ENCODE measurements at places on chromosomes 5 and 9.
A peak's percentile ranks its signal among the peaks of the same experiment; 100 is the strongest.

- no peak for DNase-seq
Observed at GRCh38 chr5:158223054-158223600, 364.2 kb upstream of the CLINT1 start.

DNA sequence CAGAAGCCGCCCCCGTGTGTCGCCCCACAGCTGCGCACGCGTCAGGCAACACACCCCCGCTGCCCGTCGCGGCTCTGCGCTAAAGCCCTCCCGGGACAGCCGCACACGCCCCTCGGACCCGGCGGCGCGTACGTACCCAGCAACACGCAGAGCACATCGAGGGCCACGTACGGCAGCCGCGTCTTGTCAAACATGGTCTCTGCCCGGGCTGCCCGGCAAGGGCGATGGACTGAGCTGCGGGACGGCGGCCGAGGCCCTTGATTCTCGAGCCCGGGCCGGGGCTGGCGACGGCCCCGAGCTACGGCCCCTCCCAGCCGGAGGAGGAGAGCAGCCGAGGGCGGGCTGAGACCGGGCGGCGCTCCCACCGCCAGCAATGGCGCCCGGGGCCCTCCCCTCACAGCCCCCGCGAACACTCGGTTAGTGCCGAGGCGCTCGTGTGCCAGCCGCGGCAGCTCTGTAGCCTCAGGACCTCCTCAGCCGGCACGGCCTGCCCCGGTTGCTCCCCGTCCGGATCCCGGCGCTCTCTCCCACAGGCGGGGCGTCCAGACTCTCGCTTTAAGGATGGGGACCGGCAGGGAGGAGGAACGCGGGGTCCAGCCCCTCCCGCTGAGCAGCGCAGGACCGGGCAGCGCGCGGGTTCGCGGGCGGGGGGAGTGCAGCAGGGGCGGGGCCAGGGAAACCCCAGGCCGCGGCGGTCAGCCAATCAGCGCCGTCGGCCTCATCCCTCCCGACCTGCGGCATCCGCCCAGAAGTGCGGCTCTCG, at the start of gene PLPP1:
TSS of gene PLPP1 (minus strand) at position 529 of the 763 bp plus-strand sequence. CDS start at position 194, 335 bp downstream.
- peak; percentile 86 for DNase-seq

DNA sequence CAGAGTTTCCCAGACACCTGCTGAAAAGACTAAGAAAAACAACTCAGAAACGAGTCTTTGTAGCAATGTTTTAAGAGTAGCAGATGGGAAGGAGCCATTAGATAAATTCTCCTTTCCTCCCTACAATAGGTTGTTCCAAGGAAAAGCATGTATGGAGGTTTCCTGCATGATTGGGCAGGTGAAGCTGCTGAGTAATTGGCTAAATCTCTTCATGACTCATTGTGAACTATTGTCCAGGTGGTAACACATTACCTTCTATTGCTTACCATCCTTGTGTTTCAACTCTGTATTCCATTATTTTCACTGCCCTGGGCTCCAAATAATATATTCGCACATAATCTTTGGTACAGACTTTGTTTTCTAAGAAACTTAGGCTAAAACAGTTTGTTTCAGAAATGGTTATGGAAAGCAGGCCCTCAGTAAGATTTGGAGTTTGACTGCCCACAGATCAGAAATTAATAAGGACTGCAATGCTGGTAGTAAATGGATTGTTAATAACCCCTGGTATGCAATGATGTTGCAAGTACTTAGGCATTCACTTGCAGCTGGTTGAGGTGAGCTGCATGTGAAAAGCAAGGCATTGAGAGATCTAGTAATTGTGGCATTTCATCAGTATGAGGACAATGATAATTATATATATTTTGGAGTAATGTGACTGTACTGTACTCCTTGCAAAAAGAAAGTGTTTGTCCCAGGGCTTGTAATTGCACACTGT, 281.4 kb upstream of the VLDLR start:
- DNase-seq: no peak

DNA sequence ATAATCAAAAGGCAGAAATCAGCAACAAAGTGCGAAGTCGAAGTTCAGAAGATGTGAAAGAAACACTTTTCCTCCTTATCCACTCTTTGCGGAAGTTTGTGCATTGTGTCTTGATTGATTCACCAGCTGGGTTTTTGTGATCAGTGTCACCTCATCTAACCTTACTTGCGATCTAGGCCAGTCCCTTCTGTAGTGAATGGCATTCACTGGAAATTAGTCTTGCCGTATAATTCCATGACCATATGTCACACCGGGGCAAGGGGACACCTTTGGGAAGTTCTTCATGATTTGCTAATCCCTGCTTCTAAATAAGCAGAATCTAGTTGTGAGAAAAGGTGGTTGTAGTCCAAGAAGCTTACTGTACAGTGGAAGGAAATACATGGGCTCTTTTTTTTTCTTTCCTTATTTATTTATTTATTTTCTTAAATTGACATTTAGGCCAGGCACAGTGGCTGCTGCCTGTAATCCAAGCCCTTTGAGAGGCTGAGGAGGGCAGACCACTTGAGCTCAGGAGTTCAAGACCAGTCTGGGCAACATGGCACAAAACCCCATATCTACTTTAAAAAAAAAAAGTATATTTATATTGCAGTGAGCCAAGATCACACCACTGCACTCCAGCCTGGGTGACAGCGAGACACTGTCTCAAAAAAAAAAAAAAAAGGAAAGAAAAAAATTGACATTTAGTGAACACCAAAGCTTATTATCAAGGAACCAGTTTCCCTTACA, 7.8 kb downstream of the RAI14 start:
- no peak for DNase-seq

- DNase-seq: no peak
Observed at GRCh38 chr5:58810086-58810485, 227.2 kb downstream of the RAB3C start.

- no peak for DNase-seq
Observed at GRCh38 chr9:78574354-78575045, 277.6 kb downstream of the PSAT1 start.

GRCh38 chr5:531749-532315, 7.6 kb upstream of the SLC9A3 start:
- no peak for DNase-seq

DNA sequence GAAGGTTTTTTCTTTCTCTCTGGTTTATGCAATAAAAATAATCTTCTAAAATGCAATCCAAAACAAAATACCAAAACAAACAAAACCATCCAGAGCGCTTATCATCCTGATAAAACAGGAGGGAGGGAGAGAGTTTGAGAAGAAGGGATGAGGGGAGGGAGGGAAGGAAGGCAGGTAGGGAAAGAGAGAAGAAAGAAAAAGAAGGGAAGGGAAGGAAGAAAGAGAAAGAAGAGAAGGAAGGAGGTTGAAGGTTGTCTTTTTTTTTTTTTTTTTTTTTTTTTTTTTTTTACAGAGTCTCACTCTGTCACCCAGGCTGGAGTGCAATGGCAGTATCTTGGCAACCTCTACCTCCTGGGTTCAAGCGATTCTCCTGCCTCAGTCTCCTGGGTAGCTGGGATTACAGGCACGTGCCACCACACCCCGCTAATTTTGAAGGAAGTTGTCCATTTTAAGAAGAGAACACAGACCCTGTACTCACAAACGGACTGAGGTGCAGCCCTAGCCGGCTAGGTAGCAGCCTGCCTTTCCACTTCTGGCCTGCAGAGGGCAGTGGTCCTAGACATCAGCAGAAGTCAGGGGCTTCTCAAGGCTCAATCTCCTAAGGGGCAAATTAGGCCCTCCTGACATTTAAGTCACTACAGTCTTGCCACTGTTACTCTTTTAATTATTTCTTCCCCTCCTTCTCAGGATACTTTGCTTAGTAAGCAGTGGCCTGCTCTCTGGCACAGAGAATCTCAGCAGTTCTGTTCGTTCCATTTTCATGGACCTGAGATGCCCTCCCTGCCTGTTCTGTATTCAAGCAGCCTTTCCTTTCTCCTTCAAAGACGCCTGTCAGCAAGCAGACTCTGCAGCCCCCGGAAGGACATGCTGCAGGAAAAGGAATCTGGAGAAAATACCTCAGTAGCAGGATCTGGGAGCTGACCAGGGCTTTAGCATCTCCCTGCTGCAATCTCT, 76.4 kb downstream of the EPB41L4B start:
- peak; percentile 66 for DNase-seq

DNA sequence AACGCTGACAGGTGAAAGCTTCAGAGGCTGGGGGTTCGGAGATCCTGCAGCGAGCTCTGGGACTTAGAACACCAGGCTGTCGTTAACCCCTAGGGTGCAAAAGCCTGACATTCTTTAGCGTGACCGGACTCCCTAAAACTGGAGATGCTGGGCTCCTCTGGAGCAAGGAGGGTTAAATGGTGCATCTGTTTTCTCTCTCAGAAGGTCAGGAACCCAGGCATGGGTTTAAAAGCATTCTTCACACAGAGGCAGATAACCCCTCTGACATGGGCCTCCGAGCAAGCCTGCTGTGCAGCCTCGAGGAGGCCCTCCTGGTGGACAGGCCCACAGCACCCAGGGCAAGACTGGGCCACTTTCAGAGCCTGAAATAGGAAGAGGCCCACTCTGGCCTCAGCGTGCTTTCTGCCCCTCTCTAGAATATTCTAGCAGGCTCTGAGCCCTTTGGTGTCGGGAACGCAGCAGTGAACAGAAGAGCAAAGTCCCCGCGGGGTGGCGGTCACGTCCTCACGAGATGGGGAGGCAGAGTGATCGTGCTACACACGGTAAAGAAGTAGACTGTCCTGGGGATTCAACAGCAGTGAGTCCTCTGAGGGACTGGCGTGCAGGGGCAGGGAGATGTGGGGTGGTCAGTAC, 124.8 kb downstream of the COL23A1 start:
- DNase-seq: no peak

GRCh38 chr5:76379316-76379715, 23.8 kb upstream of the IQGAP2 start:
- DNase-seq: no peak

DNA sequence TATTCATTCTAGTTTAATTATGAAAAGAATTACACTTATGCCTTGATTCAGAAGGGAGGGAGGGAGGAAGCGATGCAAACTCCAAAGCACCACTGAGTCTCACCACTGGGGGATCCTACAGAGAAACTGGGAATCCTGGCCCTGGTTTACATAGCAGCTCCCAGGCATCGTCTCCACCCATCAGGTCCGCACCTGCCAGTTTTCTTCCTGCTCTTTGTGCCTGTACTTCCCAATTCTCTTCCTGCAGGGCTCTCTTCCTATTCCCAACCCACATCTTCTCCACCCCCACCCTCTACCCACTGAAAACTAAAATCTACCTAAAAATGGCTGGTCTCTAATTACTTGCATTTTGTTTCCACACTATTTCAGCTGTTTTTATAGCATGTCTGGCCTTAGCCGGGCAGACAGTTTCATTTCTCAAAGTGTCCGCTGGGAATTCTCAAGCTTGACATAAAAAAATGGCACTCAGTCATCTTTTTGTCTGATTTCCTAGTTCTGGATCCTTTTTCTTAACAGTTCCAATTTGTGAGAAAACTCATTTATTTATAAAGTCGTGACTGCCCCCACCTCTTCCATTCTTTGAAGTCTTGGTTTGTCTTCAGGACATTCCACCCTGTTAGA, 1.6 kb upstream of the TNIP1 start:
- no peak for DNase-seq

- no peak for DNase-seq
Observed at GRCh38 chr5:88799938-88800535, 82.9 kb downstream of the MEF2C start.

DNA sequence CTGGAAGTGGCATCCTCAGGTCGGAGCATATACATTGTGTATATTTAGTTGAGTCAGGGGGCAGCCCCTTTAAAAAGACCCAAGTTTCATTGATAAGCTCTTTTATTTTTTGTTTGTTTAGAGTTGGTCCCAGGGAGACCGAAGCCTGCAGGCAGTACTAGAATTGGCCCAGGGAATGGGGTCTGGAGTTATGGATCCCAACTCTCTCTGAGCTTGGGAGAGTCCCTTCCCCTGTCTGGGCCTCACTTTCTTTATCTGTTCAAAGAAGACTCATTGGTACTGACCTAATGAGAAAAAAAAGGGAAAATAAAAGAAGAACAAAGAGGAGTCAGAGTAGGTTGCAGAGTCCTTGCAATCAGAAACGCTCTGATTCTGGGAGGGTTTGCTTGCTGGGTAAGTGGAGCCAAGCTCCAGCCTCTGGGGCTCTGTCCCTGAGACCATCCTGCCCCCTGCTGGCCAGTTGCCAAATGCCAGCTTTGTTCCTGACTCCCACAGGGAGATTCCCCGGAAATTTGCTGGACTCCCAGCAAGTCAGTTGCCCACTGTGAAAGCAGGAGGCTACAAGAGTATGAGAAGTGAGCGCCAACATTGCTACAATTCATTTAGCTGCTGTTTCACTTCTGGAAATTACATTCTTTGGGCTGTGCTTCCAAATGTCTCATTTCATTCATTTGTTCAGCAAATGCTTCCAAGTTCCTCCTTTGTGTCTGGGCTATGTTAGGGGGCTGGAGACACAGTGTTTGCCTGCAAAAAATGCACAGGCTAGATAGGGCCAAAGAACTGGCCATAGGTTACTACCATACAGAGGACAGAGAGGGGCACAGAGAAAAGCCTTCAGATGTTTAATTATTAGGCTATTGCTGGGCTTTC, 156.2 kb downstream of the MELK start:
- DNase-seq: peak; percentile 69

DNA sequence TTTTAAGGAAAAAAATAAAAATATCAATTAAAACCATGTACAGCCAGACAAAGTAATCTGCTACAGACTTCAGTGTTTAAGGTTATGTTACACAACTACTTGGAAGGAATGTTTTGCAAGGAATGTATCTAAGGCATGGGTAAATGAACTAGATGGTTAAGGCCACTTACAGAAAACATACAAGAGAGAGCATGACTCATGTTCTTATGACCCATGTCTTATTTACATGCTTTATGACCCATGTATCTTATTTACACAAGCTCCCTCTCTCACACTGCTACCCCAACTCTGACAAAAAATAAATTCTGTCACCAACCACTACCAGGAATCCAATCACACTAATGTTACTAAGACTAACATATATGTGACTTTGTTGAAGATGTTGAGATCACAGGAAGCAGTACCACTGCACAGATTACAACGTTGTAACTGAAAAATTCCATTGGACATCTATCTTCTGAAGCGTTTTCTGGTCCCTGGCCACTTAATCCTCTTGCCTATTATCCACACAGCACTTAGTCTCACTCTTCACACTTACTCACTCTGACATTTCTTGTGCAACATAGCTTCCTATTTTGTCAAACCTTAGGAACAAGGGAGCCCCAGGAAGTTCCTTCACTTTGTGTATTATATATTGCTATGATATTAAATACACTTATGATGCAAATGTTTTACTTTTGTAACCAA, 1630.1 kb upstream of the C9orf72 start:
- DNase-seq: no peak

DNA sequence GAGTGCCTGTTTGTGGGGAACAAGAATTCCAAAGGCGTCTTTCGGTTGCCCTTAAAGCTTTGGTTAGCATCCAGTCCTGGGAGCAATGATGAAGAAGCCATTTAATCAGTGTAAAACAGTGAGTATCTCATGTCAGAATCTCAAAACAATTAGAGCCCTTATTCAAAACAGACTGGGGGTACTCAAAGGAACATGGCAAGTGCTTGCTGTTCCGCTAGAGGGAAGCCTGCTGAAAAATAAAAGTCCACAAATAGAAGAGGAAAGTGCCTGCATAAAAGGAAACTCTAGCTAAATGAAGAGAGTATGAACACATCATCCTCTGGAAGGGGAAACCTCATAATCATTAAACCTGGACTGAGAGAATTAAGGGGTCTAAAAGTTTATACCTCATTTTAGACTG, 26.4 kb downstream of the FBXL7 start:
- no peak for DNase-seq
